ENCODE measurements at places on chromosomes 3 and 15.

- DNase-seq: no peak
Measured at GRCh38 chr3:72158639-72159326, 373.8 kb upstream of the PROK2 start.

DNA sequence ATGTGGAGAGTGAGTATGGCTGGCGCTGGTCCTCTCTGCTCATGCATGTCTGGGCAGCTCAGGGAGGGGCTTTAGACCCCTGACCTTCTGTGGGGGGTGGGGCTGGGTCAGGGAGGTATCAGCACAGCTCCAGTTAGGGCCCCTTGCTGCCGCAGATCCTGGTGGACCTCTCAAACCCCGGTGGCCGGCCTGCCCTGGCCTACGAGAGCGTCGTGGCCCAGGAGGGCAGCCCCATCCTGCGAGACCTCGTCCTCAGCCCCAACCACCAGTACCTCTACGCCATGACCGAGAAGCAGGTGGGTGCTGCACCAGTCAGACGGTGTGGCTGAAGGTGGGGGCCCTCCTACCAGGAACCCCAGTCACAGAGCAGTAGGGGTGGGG, 20.2 kb downstream of the PLXNA1 start:
- no peak for DNase-seq

- no peak for DNase-seq
Measured at GRCh38 chr3:54865316-54865715, 62.5 kb downstream of the LRTM1 start.

DNA sequence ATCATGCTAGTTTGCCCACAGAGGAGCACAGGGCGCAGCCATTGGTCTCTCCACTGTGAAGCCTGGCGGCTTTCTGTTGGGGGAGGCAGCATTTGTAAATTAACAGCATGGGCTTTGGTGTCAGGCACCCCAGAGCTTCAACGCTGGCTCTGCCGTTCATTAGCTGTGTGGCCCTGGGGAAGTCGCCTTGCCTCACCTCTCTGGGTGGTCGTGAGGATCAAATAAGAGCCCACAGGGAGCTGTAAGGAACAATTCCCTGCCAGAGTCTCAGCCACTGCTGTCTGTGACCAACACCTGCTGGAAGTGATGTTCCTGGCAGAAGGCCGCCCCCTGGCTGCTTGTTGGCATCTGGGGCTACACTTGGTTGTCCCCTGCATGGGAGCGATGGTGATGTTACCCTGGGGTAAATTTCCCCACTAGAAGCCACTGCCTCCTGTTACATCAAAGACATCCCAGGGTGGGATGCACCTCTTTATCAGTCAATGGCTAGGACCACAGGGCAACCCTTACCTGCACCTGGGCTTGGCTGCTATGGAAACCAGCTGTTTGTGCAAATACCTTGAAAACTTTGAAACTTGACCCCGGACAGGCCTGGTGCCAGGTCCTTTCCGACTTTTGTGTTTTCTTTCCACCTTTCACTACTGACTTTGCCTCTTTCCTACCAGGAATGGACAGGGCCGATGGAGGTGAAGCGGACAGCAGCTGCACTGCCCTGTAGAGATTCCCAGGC, 36.9 kb downstream of the DNASE1L3 start:
- no peak for DNase-seq

- DNase-seq: no peak
Measured at GRCh38 chr15:83571820-83572707, 81.9 kb upstream of the ADAMTSL3 start.

DNA sequence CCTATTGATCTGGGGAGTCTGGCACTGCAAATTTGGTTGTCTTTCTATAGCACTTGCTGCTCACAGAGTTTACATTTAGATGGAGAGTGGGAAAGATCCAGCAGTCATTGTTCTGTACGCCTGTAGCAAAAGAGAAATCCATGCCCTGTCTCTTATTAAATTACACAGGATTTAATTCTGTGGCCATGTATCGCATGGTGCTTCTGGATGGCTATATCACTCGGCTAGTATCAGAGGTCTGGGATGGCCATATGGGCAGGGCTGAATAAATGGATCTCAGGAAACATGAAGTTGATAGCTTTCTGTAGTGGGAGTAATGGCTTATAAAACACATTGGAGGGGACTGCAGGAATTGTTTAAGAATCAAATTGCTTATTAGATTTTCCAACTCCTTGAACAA, 325.8 kb upstream of the DPH6 start:
- DNase-seq: no peak

Data from Panc1 (cell line).